CD4-positive, alpha-beta T cell treated with Interleukin-17A for 1 hour (primary cell): ENCODE measurements at places on chromosomes 11 and 22.

- DNase-seq = no peak
Observed at GRCh38 chr22:44496844-44497217, 1.2 kb downstream of the RTL6 start.

DNA sequence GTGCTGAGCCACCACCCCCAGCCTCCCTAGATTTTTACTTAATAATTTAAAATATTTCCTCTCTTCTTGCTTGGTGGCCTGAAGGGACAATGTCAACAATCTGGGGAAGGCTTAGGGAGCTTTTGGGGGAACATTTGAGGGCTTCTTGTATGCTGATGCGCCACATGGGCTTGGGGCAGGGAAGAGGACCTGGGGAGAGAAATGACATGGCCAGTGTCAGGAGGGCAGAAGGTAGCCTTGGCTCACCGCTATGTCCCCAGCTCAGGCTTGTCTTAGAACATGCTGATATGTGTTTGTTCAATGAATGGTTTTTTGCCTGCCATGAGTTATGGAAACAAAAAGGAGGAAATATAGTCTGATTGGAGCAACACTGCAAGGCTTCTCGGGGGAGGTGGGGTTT is 51.6 kb downstream of the ST14 start:
- no peak for DNase-seq

GRCh38 chr11:60168306-60168705 is 14.6 kb downstream of the MS4A6A start:
- DNase-seq = no peak

DNA sequence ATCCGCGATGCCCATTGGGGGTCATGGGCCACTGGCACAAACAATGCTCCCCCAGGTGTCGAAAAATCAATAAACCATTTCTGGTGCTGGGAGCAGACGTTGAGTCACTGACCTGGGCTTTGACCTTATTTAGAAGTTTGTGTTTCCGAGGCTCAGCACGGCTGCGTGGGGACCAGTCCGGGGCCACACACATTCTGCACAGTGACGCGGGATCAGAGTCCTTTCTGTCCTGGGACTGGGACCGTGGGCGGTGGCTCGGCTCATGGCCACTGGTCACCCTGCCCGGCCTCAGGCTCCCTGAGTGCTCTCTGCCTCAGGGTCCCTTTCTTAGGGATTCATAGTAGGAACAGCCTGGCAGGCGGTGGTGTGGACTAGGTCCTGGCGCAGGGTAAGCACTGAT is 1266.0 kb downstream of the BRD1 start:
- DNase-seq = no peak

DNA sequence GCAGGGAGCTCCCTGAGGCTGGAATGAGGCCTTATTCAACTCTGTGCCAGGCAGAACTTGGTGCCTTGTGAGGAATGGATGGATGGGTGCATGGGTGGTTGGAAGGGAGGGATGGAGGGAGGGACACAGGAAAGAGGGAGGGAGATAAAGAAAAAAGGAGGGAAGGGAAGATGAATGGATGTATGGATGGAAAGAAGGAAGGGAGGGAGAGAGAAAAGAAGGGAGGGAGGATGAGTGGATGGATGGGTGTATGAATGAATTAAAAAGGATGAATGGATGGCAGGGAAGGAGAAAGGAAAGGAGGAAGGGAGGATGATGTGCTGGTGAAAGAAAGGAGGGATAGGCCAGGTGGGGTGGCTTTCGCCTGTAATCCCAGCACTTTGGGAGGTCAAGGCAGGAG is 34.6 kb downstream of the KCNC1 start:
- no peak for DNase-seq

DNA sequence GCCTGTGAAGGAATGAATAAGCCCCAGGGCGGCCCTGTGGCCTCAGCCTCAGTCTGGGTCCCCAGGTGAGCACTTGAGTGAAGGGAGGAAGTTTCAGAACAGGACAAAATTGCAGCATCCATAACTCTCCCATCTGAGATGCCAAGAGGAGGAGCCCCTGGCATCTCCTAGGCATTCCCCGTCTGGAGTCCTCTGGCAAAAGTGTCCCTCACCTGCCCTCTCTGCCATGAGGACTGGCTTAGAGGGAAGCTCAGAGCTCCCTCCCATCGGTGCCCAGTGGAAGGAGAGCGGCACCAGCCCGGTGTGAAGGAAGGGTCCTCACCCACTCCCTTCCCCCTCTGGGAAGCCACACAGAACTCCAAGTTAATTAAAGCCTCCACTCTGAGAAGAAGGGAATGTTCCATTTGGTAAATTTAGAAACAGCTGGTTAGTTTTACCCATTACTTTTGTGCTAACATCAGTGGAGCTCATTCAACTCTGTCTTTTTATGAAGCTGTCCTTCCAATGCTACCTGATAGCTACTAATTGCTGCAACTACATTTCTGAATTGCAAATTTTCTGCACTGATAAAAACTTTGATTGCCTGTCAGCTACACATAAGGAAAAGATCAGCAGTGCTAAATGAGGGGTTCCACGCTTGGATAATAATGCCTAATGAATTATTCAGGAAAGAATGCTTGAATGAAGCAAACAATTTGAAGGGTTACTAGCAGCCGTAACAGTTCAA is 123.3 kb upstream of the RCN1 start:
- DNase-seq = no peak

DNA sequence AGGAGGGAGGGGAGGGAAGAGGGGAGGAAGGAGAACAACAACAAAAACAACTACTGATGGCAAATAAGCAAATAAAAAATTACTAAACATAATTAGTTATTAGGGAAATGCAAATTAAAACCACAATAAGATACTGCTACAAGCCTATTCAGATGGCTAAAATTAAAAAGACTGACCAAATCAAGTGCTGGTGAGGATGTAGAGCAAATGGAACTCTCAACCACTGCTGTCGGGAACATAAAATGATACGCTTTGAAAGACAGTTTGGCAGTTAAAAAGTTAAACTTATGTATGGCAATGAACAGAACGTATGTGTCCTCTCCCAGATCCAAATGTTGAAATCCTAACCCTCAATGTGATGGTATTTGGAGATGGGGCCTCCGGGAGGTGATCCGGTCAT is 85.7 kb downstream of the PHF21B start:
- DNase-seq = no peak

GRCh38 chr22:30187529-30188407 is 58.8 kb downstream of the LIF start:
- DNase-seq = peak; percentile 24

- no peak for DNase-seq
Observed at GRCh38 chr11:3161309-3161708, 3.8 kb downstream of the OSBPL5 start.

GRCh38 chr11:45606514-45607281 is 58.7 kb downstream of the CHST1 start:
- DNase-seq = no peak

DNA sequence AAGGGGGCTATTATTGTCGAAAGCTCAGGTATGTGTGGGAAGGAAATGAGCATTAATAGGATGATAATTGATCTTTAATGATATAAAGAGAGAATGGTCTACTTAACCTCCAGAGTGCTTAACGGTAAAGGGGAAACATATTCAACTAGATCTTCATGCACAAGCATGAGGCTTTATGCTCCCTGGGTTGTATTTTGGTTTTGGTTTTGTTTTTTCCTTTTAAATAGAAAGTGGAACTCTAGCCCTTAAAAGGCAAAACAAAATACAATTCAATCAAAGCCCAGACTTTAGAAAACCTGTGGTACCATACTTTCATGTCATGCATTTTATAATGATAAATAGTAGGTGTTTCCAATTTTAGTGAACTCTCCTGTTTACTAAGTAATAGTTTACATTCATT is 622.7 kb downstream of the METTL15 start:
- no peak for DNase-seq

GRCh38 chr11:10029386-10030121 is 264.5 kb downstream of the SBF2 start:
- no peak for DNase-seq

- no peak for DNase-seq
Observed at GRCh38 chr22:17198170-17199002, 20.8 kb downstream of the ADA2 start.

- no peak for DNase-seq
Observed at GRCh38 chr11:57100638-57101331, 81.0 kb upstream of the LRRC55 start.

DNA sequence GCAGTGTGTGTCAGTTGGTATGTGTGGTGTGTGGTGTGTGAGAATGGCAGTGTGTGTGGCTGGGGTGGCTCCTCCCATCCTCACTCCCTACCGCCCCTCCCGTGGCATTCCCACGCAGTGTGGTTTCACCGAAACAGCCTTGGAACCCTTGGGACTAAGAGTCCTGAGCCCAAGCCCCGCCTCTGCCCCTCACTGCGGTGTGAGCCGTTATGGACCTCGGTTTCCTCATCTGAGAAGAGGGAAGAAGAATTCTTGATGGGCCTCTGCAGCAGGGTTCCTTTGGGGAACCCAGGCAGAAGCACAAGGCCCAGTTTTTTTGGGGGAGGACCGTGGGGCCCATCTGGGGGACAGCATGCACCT is 7.2 kb downstream of the UPK3A start:
- no peak for DNase-seq

GRCh38 chr11:124748481-124749343 is 3.3 kb downstream of the VSIG2 start:
- DNase-seq = no peak

- DNase-seq = no peak
Observed at GRCh38 chr11:64367931-64368672, 9.1 kb downstream of the RPS6KA4 start.

- no peak for DNase-seq
Observed at GRCh38 chr11:117644403-117645155, 152.4 kb downstream of the DSCAML1 start.

DNA sequence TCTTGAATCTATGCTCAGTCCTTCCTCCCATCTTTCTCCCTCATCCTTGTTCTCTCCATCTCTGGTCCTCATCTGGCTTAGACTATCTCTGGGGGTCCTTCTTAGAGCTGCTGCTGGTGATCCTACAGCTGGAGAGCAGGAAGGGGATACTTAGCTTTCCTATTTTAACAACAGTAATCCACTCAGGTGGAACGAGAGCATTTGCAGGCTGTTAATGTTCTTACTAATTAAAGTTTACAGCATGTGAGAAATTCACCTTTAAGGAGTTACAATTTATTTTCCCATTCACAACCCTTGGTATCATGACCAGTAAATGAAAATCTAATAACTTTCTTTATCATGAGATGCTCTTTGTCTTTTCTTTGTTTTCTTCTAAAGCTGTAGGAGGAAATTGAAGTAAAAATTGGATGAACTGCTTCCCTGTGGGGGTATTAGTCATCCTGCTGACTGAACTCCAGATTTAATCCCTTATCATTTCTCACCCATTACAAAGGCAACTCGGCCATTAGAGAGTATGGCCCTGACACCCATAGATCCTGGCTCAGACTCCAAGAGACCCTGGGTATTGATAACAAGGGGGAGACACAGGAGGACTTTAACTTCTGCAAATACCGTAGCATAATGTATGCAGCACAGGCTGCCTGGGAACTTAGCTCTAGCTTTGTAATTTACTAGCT is 37.6 kb upstream of the MTNR1B start:
- no peak for DNase-seq

- DNase-seq = no peak
Observed at GRCh38 chr22:40441761-40442390, 71.5 kb downstream of the SGSM3 start.

DNA sequence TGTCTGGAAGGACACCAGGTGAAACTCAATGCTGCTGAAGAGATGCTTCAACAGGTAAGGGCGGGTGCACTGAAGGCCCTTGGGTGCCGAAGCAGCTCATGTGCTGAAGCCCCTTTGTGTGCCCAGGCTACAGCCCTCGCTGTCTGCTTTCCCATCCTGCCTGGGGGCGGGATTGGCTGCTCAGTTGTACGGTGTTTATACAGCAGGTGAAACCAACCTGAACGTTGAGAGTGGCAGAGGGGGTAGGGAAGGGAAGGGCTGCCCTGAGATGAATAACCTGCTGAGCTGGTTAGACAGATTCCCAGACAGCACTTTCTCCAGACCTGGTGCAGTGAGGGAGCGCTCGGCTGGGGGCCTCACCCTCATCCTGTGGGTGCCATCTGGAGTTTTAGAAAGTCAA is 75.7 kb downstream of the CYB5R2 start:
- DNase-seq = no peak

DNA sequence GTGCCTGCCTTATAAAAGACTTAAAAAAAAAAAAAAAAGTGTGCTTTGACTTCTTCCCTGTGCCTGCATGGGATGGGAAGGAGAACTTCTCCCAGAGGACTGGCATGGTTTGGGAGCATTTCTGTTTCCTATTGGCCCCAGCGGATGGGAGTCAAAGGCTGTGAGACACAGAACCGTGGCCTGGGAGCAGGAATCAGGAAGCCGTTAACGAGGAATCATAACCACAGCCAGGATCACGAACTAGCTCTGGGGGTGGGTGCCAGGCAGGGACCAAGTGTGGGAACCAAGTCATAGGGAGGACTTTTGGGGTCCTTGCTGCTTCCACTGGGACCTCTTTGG is 526 bp downstream of the C1QTNF6 start:
- DNase-seq = no peak

- DNase-seq = no peak
Observed at GRCh38 chr11:76910620-76911414, 50.1 kb downstream of the ACER3 start.

DNA sequence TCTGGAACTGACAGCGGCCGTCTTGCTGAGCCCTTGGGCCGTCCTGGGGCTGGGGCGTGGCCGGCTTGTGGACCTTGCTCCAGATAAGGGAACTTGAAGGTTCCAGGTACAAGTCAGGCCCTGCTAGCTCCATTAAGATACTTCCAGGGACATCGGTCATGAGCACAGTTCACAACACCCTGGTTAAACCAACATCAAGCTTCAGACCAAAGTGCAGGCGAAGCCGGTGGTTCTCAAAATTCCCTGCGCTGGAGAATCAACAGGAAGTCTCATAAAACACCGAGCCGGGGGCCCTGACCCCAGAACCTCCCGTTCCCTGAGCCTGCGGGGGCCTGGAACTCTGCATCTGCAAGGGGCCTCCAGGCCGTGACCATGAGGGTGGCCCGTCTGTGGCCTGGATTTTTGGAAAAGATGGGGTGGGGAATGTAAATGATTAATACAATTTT is 1043.8 kb downstream of the BRD1 start:
- DNase-seq = no peak

GRCh38 chr22:45470871-45471270 is 31.8 kb upstream of the FBLN1 start:
- DNase-seq = no peak
